ENCODE measurements at places on chromosomes 11 and 22. TPM values are rescaled to one million over a fixed set of nuclear protein-coding genes. Genes with fewer than 3 reads are reported as not detected.

CD248 gene
- total RNA-seq: 0.65 TPM

KCNK7 gene
- not detected for total RNA-seq

MS4A6A gene
- 21.8 TPM for total RNA-seq

DDI1 gene
- not detected for total RNA-seq

MPZL2 gene
- 82.5 TPM for total RNA-seq

SCUBE2 gene
- total RNA-seq: 0.32 TPM

WBP2NL gene
- 0.15 TPM for total RNA-seq

ACR gene
- total RNA-seq: not detected

MARK2 gene
- 8.4 TPM for total RNA-seq

LYVE1 gene
- 0.32 TPM for total RNA-seq

MMP13 gene
- total RNA-seq: not detected

AHNAK gene
- 293 TPM for total RNA-seq

POTEH gene
- not detected for total RNA-seq

PRG3 gene
- total RNA-seq: not detected

SPON1 gene
- not detected for total RNA-seq

TENM4 gene
- total RNA-seq: 2.3 TPM

GRM5 gene
- under 0.01 TPM for total RNA-seq

PLEKHB1 gene
- not detected for total RNA-seq

LRRC74B gene
- total RNA-seq: not detected

MACROD1 gene
- 17.5 TPM for total RNA-seq

HEPACAM gene
- not detected for total RNA-seq

OR5L1 gene
- not detected for total RNA-seq

MS4A1 gene
- total RNA-seq: not detected

KRTAP5-11 gene
- total RNA-seq: not detected

INSC gene
- total RNA-seq: not detected

NCF4 gene
- total RNA-seq: not detected

CCDC73 gene
- not detected for total RNA-seq

ACRV1 gene
- not detected for total RNA-seq

NTM gene
- 2.6 TPM for total RNA-seq

MOGAT2 gene
- total RNA-seq: not detected

HTATIP2 gene
- 92.6 TPM for total RNA-seq

Data from epithelial cell of umbilical artery (primary cell).